Stimulated activated CD8-positive, alpha-beta memory T cell treated with anti-CD3 and anti-CD28 coated beads, Interleukin-15, amount 100 ng/mL, for 4 hours (primary cell): ENCODE measurements at places on chromosomes 1 and 21.

DNA sequence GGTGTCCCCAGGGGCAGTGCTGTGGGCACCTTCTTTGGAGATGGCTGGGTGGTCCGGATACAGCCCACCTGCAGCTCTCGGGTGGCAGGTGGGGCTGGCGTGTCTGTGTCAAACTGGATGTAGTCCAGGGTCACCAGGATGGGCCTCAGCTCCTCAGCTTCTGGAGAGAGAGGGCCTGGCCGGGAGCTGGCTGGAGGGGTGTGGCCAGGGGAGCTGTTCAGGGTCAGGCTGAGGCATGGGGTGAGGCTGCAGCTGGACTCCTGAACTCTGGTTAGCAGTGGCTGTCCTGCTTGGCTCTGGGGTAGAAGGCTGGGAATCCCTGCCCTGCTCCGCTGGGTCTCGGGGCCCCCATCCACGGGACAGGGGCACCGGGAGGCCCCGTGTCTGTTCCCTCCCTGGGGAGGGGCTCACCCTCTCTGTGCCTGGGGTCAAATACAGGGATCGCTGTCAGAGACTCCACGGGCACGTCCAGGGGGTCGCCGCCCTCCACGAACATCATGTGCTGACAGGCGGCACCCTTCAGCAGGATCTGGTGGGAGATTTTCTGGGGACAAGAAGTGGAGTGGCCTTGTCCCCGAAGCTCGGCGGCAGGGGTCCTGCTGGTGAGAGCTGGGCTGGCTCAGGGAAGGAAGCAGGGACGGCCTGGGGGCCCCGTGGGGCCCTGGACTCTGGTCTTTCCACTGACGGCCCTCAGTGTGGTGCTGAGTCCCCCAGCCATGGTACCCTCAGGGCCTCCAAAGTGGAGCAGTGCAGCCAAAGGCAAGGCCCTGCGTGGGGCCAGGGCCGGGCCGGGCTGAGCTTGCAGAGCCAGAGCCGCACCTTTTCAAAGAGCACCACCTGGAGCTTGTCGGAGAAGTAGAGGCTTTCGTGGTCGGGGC lies 4.1 kb upstream of the TMEM52 start:
- DNase-seq: no peak

DNA sequence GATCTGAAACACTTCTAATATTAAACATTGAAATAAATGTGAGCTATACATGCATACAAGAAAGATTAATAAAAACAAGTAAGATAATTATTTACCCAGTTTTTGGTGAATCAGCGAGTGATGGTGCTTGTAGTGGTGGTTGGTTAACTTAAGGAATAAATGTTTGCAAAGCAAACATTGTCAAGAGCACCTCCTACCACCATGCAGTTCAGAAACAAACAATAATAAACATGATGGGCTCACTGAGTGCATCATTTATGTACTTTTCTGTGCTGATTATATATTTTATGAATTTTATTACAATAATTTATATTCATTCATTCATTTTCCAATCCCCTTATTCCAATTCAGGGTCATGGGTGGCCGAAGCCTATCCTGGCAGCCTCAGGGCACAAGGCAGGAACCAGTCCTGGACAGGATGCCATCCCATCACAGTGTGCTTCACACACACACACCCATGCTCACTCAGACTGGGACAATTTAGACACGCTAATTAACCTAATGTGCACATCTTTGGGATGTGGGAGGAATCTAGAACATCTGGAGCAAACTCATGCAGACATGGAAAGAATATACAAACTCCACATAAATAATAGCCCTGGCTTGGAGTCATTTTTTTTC lies 57.8 kb downstream of the ZMYM4 start:
- DNase-seq: no peak

DNA sequence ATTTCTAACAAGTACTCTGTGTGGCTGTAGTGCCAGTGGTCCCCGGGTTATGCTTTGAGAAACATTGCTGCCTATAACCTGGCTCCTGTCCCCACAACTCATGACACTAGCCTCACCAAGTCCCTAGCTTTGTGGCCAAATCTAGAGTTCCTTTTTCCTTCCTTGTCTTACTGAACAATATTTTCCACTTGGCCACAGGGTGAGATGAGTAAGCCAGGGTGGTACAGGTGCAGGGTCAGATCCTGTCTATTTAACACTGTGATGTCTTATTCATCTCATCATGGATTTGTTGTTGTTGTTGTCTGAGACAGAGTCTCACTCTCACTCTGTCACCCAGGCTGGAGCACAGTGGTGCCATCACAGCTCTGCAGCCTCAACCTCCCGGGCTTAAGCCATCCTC lies 18.6 kb downstream of the ARMH1 start:
- DNase-seq: no peak

GRCh38 chr1:235012436-235013210 lies 116.0 kb downstream of the TOMM20 start:
- no peak for DNase-seq

DNA sequence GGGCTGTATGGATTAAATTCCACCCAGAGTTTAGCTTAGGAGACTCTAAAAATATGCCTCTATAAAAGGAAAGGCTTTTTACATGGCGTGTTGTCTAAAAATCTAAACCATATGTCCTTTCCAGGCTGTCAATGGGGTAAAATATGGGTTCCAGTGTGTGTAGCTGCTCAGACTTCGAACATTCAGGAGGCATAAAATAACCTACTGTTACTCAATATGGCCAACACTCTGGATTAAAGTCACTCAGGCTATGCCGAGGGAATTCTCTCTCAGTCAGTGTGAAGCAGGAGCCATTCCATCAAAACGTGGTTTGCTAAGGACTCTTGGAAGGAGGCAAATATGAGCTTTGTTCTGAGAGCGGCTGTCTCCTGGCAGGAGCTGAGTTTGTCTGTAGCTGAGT lies 135.3 kb downstream of the RUNX1 start:
- no peak for DNase-seq

DNA sequence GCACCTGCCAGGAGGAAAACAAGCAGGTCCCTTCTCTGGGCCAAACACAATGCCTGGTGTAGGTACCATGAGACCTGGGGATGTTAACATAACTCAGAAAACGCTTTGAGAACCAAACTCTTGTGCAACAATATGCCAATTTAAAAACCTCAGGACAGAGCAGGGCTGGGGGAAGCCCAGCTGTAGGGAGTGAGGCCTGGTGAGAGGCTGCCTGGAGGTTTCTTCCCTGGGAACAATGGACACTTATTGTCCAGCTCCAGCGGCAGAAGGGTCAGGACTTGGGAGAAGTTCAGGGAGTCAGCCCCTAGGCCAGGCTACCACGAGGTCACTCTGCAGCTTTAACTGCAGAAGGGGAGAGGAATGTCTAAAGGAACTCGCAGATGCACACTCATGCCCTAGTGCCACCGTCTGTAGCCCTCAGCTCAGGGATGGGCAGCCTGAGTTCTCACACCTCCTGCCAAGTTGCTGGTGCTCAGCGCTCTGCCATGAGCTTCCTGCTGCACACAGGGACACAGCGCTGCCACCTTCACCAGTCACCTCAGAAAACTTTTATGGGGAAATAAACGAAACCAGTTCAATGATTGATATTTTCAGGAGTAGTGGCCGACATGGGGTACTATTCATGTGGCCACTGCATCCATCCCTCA lies 8.5 kb downstream of the GPR157 start:
- DNase-seq: no peak

- no peak for DNase-seq
These were observed 17.7 kb downstream of the TUT4 start for GRCh38 chr1:52534928-52535764.

DNA sequence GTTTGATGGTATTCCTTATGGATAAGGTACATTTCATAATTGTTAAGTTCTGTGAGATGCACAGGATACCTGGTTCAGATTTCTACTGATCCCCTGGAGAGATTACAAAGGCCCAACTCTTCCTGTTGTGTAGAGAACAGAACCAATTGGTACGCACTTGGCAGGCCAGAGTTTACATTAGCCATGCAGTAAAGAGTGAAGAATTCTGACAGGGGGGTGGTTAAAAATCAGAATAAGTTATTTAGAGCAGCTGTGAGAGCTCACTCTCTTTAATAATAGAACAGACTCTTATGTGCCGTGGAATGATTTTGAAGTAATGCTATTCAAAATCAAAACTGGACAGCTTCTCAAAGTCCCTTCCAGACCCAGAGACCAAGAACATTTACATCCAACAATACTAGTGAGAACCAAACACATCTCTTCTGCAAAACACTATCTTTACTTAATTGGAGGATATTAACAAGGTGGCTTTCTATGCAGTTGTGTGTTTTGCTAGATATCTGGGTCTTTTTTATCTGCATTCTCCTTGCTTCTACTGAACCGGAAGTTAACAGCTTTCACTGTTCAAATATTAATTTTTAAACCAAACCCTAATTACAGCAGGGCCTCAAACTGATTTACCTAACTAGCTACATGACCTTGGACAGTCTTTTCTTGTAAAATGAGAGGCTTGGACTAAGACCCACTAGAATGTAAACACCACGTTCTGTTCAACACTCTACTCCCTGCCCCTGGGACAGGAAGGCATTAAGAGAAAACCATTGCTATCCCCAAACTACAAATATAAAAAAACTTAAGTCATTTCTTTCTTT lies 4.0 kb downstream of the USP24 start:
- no peak for DNase-seq

GRCh38 chr1:34663031-34663430 lies 91.8 kb upstream of the GJB5 start:
- DNase-seq: no peak

DNA sequence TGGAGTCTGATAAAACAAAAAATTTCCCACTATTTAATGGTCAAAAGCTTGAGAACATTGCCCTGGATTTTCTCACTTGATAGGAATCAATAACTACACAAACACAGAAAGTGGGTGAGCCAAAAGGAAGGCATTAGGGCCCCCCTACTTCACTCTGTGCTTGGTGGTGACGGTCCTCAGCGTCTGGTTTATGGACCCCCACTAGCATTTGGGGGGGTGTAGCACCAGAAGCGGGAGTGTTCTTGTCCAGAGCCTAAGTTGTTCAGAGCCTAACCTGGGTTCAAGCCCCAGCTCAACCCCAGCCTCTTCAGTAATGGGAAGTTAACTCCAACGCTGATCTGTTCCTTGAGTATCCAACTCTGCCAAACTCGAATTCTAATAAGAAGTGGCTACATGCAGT lies 33.1 kb downstream of the STPG1 start:
- no peak for DNase-seq
